ENCODE measurements at places on chromosomes 3 and 15.

- DNase-seq = no peak
Measured at GRCh38 chr15:35738370-35738769, 192.4 kb upstream of the DPH6 start.

GRCh38 chr3:81823882-81824395 is 62.5 kb upstream of the GBE1 start:
- DNase-seq = no peak

DNA sequence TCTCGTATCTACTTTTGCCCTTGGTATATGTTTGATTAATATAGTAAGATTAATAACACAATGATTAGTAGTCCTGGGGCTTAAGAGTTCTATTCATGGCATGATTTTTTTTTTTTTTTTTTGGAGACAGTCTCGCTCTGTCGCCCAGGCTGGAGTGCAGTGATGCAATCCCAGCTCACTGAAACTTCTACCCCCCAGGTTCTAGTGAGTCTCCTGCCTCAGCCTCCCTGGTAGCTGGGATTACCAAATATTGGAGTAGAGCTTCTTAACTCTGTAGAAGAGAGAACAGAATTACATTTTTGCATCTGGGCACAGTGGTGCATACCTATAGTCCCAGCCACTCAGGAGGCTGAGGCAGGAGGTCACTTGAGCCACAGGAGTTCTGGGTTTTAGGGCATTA is 58.9 kb downstream of the RAB7A start:
- no peak for DNase-seq

DNA sequence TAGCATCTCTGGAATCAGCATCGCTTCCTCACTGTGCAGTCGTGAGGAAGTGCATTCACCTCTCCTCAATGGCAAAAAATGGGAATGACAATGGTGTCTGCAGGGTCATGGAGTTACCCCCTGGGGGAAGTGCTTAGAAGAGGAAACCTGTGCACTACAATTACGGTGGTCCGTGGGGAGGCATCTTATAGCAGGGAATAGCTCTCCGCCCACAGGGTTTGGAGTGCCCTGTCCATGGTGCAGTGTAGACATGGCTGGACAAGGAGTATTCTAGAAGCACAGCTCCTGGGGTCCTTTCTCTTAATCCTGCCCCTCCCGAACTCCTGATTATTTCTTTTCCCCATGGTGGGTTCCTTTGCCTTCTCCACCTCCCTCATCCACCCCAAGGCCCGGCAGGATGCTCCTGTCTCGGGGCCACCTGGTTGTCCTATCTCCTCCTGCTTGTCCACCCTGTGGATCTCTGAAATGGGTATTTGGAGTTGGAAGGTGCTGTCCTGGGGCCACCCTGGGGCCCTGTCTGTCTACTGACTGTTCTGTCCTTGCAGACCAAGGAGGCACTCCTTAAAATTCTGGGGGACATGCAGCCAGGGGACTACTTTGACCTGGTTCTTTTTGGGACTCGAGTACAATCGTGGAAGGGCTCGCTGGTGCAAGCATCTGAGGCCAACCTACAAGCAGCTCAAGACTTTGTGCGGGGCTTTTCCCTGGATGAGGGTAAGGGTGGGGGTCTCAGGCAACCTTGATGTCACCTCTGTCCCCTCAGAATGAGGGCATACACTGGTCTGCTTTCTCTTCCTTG is 5.2 kb downstream of the ITIH1 start:
- DNase-seq = no peak

- DNase-seq = no peak
Measured at GRCh38 chr3:122403489-122403888, 12.4 kb downstream of the WDR5B start.

GRCh38 chr3:143302638-143303171 is 183.1 kb downstream of the CHST2 start:
- no peak for DNase-seq

DNA sequence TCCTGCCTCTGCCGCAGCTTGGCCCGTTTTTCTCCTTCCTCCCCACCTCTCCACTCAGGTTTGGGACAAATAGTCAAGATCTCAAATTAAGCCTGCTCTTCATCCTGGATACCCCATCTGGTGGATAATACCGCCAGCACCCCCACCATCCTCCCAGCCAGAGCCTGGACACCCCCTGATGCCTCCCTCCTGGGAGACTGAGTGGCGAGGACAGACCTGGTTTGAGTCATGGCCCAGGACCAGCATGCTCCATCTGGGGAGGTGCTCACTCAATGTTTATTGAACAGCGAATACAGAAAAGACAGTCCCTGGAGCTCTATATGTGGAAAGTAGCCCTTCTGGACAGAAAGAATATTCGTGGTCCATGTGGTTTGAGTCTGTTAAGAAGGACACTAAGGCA is 23.3 kb downstream of the CTSH start:
- no peak for DNase-seq

- no peak for DNase-seq
Measured at GRCh38 chr3:107769882-107770281, 247.1 kb downstream of the BBX start.

DNA sequence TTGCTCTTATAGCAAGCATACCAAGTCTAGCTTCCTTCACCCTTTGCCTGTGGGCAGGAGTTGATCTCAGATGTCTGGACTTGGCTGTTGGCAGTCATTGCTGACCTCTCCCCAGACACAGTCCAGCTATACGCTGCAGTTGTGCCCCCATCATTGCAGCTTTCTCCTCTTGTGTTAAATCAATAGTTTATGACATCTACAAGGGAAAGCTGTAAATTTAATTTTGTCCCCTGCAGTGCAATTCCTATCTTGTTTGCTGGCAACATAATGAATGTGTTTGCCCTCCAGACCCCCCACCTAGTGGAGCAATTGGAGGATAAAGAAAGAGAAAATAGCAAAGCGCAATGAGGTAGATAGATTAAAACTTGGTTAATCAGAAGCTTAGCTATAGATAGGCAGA is 280.2 kb downstream of the LSAMP start:
- DNase-seq = no peak

GRCh38 chr3:73674280-73674679 is 49.5 kb upstream of the PDZRN3 start:
- no peak for DNase-seq

DNA sequence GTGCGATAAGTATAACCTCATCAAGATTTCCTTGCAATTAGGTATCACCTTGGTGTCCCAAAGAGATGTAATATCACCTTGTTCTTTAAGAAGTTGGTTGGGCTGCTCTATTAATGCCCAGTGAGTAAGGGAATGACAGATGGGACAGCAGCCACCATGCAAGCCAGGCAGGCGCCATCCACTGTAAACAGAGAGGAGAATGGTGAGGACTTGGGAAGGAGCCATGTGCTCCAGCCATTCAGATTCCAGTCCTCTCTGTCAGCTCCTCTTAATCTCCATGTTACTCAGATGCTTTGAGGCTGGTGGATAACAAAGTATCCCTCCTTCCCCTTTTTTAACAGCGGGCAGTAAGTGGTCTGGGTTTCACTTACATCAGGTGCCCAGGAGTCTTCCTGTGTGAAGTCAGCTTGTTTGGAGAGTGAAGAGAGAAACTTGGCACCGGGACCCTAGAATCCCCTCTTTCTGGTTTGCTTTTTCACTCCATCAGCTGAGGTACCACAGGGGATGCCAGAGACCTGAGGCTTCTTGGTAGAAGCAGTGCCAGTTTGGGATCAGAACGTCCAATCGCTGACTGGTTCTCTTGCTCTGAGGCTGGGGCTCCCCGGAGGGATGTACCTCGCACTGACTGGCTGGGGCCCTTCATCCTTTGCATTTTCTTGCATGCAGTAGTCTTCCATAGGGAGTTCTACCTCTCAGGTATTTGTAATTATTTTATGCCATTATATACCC is 29.5 kb downstream of the SLCO3A1 start:
- no peak for DNase-seq

DNA sequence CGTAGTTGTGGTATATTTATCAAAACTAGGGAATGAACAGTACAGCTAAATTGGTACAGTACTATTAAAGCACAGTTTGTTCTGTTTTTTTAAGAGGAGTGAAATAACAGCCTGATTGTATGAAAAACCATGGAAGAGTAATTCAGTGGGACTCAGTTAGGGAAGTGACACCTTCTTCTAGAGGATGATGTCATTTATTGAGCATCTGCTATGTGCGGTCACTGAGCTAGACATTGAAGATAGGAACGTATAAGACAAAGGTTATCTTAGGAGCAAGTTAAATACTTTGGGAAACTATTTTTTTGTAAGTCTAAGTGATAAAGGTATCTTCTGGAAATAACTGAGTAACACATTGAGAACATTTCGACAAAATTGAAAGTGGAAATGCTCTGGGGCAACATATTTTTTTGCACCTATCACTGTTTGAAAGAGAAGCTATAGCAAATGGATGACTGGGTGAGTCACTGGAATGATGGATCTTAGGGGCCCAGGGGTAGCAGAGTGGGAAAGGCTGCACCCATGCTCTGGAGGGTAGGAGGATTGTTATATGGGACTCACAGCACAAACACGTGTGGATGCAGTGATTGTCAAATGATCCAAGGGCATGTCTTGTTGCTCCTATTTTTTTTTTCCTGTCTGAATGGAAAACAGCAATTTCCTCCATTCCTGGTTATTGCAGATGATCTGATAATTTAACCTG is 43.0 kb downstream of the OXNAD1 start:
- no peak for DNase-seq

DNA sequence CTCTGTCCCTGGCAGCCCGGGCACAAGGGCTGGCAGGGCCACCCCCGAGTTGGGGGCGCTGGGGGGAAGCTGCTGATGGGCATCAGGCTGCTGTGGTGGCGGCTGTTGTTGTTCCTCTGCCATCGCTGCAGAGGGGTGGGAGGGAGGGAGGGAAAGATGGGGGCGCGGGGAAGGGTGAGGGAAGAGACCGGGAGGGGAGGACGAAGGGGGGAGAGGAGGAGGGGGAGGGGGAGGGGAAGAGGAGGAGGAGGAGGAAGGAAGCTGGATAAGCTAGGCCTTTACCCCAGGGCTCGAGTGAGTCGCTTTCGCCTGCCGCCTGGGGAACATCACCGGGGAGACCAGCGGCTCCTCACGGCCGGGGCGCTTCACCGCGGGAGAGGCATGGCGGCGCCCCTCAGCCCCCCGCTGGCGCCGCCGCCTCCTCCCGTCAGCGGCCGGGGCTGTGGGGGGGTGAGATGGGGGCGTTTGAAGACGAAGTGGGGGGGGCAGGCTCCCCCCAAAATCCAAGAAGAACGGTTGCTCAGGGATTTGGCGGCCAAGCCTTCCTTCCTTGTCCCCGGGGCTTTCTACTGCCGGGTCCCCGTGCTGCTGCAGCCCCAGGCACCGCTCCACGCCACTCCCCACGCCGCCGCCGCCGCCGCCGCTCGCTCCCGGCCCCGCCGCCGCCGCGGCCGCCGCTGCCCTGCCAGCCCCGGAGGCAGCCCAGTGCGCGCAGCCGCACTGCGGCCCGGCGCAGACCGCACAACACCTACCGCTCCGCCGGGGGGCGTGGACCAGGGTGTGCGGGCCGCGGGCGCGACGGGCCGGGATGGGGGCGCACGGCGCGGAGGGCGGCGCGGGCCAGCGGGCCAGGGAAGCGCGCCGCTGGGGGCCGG is at the start of gene RFX7:
Gene RFX7, minus strand, starts transcription at position 717 of the 875 bp plus-strand sequence. Its CDS starts 594 bp downstream, at position 123.
- DNase-seq = peak; percentile 69

- DNase-seq = no peak
Measured at GRCh38 chr3:103499132-103499900, 1064.5 kb downstream of the ZPLD1 start.

- no peak for DNase-seq
Measured at GRCh38 chr15:39471785-39472574, 108.9 kb upstream of the THBS1 start.

- no peak for DNase-seq
Measured at GRCh38 chr3:29128001-29128400, 152.9 kb upstream of the RBMS3 start.

DNA sequence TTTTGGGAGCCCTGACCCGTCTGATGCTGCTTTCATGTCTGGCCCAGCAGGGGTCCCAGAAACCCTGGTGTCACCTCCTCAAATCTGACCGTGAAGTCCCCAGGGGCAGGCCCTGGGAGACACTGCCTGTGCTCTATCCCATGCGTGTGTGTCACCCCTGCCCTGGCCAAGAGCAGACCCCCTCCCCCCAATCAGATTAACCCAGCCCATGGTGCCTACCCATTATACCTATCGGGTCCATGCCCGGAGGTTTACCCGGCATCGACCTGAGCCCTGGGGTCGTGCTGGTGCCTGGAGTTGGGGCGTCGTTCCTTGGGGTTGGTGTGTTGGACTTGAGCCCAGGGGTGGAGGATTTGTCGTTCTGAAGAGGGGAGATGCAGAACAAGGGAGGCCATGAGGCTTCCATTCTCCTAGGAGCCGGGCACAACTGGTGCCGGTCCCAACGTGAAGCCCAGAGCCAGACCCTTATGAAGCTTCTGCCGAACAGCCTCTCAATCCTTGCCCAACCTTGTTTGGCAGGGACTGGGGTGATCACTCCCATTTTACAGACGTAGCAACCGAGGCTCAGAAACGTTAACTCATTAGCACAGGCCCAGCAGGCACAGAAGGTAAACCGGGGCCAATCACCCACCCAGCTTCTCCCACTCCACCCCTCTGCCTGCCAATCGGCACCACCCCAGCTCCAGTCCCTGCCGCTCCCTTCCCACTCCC is 39.6 kb downstream of the TLE3 start:
- no peak for DNase-seq

GRCh38 chr3:65779390-65779789 is 259.3 kb downstream of the MAGI1 start:
- DNase-seq = no peak

- DNase-seq = no peak
Measured at GRCh38 chr3:38840987-38841386, 25.0 kb upstream of the SCN10A start.

- DNase-seq = no peak
Measured at GRCh38 chr3:159748425-159748824, 240.2 kb upstream of the IL12A start.

- no peak for DNase-seq
Measured at GRCh38 chr3:14295801-14296200, 106.6 kb upstream of the SLC6A6 start.

DNA sequence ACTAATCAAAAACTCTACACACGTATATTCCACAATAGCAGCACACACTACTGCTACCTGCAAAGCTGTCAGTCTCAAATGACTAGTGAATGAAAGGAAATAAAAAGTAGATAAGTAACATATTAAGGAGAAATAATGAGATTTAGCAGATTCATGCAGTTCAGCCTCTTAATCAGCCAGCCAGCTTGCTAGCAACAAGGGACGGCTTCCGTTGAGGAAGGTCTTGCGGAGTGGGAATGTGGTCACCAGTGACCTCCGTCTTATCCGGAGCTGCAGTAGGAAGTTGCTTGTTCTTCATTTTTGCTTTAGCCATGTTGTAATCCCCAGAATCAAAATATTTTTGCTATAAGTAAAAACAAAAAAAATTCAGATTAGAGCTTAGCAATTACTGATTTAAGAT is 17.1 kb downstream of the ARPP19 start:
- DNase-seq = no peak

GRCh38 chr15:69125236-69125635 is 35.2 kb upstream of the GLCE start:
- DNase-seq = no peak

All from activated T-cell treated with anti-CD3 and anti-CD28 coated beads for 24 hours (primary cell).